ENCODE measurements at places on chromosomes 2 and 18.

DNA sequence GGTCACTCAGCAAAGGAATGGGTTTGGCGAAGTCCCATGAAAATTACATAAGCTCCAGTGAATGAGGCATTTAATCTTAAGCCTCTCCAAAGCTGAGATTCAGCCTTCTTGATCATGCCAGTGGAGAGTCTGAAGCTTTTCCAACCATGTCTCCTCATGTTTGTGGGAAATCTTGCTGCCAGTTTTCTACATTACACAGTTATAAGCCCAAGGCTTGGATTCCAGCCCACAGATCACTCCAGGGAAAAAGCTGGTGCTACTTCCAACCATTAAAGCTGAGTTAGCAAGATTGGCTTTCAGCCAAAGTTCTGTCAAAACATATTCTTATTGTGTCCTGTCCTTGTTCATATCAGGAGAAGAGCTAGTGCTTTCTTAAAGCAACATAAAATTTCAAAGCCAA, 293.8 kb downstream of the LRRTM4 start:
- DNase-seq: no peak

DNA sequence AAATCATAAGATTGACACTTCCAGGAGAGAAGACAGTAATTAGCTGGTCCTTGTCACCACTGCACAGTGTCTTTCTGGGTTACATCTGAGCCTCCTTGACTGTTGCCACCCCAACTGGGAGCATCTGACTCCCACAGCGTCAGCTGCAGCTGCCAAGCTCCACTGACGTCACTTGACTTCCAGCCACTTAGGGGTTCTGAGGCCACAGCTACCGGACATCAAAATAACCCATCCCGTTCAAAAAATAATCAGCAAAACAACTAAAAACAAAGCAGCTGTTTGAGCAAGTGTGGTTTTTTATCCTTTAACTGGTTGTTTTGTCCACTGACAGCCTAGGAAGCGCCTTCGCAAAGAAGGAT, 206.5 kb upstream of the AGAP1 start:
- no peak for DNase-seq

- no peak for DNase-seq
Measured at GRCh38 chr2:15986068-15986560, 45.8 kb downstream of the MYCN start.

DNA sequence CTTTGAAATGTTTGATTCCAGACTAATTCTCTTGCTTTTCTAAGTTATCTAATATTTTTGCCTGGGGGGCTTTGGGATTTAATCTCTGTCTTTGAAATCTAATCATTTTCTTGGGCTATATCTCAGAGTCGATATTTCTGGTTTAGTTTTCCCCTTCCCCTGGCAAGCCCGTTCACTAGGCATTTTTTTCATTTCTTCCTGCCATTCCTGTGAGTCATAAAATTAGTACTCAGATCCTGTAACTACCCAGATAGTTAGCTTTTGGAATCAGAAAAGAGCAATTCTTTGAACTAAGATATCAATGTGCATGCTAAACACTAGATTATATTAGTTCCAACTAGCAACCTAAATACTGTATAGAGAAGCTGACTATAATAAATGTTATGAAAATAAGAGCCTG, 29.4 kb upstream of the RNF149 start:
- no peak for DNase-seq

- no peak for DNase-seq
Measured at GRCh38 chr2:27135478-27135955, 1.1 kb upstream of the PREB start.

All from RKO (cell line).